ENCODE measurements at places on chromosomes 2 and 18.

DNA sequence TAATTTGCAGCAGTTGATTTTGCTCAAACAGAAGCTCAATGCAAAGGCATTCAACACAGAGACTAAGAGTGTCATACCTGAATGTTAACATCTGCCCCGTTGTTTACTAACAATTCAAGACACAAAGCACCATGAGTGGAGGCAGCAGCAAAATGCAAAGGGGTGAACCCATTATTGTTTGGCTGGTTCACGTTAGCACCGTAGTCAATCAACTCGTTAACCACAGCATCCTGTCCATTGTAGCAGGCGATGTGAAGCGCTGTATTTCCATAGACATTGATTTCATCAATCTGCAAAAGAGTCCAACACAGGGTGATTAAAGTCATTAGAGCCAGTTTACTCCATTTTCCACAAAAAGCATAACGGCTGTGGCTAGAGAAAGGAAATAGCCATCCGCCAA, 189.3 kb downstream of the ANKRD44 start:
- no peak for DNase-seq

- no peak for DNase-seq
Measured at GRCh38 chr18:44508474-44508873, 172.2 kb upstream of the SETBP1 start.

- DNase-seq: no peak
Measured at GRCh38 chr18:66900837-66901236, 296.9 kb upstream of the CDH19 start.

GRCh38 chr2:239120664-239121063, 272.8 kb downstream of the TWIST2 start:
- no peak for DNase-seq

- DNase-seq: no peak
Measured at GRCh38 chr2:30778611-30779010, 28.6 kb downstream of the CAPN13 start.

GRCh38 chr2:160457588-160457987, 36.0 kb downstream of the RBMS1 start:
- no peak for DNase-seq

DNA sequence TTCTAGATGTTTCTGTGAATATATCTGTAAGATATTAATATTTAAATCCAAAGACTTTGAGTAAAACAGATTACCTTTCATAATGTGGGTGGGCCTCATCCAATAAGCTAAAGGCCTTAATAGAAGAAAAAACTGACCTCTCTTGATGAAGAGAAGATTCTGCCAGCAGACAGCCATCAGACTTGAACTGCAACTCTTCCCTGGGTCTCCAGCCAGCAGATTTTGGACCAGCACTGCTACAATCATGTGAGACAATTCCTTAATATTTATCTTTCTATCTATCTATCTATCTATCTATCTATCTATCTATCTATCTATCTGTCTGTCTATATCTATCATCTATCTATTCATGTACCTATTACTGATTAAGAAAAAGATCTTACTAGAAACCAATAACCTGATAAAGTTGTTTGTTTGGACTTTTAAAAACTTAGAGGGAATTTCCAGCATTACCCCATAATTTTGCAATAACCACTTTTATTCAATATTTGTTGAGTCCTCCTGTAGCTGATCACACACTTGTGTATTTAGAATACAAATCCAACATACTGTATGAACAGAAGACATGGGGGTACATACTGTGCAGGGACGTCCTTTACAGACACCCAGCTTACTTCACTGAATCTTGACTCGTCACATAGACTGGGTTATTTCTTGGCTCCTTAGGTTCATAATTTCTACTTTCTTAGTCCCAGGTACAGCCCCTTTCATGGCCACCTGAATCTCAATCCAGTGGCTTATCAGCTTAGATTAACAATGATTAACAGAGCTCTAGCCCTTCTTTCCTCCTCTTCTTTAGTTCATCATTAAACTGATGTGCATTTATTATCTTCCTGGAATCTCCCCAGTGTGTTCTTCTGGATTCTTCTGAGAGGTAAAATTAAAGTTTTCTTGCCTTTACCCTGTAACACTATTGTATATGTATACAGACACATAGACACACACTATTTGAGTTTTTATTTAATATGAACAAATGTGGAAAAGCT, 27.2 kb upstream of the STAT4 start:
- DNase-seq: no peak

All from GM19239 (cell line).